ENCODE measurements at places on chromosomes 16 and 17.

- DNase-seq = no peak
These were observed 126.5 kb upstream of the CORO6 start for GRCh38 chr17:29749045-29749825.

DNA sequence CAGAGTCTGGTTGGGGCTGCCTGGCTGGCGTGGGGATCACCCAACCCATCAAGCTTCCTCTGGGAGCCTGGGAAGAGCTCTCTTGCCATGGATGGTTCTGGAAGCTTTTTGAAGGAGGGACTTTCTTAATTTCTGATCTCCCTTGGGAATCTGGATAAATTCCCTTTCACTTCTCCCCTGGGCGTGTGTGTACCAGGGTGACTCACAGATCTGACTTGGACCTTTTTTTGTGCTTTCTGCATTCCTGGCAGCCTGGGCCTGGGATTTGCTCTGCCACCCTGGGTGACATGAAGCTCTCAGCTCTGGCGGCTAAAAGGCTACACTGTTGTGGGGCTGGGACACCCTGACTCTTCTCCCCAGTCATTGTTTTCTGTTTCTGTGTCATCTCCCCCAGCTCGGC is 70.1 kb downstream of the ABCC1 start:
- no peak for DNase-seq

- DNase-seq = no peak
These were observed 196.4 kb upstream of the IRX3 start for GRCh38 chr16:54482892-54483574.

GRCh38 chr17:19309701-19310100 is 52.8 kb downstream of the B9D1 start:
- DNase-seq = peak; percentile 42

DNA sequence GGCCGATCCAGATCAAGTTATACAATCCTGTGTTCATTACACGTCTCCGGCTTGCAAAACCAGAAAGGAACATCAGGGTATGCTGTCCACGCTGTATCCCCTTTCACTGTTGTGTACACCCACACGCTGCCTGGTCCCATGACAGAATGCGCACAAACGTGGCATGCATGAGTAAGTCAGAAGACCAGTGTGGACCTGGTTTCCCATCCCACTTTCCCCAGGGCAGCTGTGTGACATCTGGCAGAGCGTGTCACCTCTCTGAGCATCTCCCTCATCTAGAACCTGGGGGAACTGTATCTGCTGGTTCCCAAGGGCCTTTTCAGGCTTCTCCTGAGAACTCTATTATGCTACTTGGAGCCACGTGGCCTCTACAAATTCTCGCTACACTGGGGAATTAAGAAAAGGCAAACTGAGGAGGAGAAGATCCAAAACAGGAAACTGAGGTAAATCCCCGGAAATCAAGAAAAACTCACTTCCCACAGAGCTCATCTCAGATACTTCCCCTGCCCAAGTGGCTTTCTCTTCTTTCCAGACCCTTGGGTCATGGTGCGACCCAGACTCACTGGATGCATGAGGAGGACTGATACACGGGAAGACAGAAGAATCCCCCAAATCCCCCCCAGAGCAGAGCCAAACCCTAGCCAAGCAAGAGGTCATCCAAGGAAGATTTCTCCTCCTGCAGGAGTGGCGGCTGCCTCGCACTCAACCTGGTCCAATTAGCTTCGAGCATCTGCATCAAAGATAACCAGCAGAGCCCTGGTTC is 139.3 kb downstream of the GAS7 start:
- DNase-seq = no peak

GRCh38 chr17:2034157-2034556 is 4.2 kb downstream of the DPH1 start:
- DNase-seq = no peak

GRCh38 chr17:10050597-10051101 is 145.6 kb upstream of the RCVRN start:
- DNase-seq = no peak

- DNase-seq = no peak
These were observed 532.9 kb downstream of the MAF start for GRCh38 chr16:79067600-79067999.

DNA sequence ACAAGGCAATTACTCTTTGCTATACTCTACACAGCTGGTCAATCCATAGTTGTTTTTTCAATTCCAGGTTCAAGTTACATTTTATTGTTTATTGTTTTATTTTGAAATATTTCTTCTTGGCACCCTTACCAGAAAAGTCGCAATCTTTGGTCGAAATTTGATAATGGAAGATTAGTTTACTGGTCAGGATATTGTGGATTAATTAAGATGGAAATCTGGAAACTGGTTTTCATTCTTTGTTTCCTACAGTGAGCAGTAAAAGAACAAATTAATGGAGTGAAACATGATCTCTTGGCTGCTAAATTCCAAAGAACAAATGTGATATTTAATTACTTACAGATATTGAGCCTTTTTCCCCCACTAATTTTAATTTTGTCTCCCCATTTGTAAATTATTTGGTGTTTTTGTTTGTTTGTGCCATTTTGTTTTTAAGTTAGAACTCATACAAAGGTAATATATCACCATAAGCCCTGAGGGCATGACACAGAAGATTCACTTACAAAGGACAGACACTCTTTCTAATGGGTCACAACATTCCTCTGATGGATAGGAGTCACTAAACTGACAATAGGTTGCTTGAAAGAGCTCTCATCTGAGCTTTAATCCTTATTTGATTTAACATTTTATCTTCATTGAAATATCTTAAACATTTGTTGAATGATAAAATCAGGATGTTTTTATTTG is 700.2 kb downstream of the KCNJ2 start:
- no peak for DNase-seq

DNA sequence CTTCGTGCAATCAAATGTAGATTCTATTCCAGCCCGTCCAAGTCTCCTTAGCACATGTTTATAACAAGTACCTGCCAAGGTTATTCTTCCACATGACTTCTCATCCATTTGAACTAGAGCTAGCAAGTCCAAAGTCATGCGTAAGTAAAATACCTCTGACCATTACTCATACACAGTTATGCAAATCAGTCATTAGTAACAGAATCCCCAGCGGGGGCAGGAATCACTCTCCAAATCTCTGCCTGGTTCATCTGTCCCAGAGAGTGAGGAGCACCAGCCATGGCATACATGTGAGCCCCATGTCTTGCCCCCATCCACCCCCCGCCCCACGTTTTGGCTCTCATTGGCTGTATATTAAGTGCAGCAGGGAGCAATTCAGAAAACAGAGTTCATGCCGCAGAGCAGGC is 27.7 kb downstream of the SRL start:
- DNase-seq = no peak

- no peak for DNase-seq
These were observed 190.1 kb downstream of the C16orf78 start for GRCh38 chr16:49563666-49564065.

DNA sequence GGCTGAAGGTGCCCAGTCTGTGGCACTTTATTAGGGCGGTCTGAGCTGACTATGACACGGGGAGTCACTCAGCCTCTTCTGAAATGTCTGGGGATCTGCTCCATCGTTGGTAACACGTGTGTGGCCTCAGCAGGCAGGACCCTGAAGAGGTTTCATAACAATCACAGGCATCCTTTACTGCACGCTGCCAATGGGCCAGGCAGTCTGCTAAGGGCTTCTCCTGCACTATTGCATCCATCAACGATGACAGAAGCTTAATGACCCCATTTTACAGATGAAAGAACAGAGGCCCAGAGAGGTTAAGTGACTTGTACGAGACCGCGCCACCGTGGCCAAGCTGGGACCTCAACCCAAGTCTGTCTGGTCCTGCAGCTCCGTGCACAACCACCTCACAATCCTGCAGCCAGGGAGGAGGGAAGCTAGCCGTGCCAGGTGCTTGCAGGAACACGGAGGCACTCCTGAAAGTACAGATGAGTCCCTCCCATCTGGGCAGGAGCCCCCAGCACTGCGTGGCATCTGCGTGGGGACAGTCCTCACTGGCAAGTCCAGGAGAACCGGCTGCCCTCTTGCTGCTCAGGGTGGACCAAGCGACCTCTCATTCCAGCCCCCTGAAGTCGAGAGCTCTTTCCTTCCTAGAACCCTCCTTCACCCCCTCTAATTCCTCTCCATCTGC is 40.0 kb downstream of the RPH3AL start:
- no peak for DNase-seq

DNA sequence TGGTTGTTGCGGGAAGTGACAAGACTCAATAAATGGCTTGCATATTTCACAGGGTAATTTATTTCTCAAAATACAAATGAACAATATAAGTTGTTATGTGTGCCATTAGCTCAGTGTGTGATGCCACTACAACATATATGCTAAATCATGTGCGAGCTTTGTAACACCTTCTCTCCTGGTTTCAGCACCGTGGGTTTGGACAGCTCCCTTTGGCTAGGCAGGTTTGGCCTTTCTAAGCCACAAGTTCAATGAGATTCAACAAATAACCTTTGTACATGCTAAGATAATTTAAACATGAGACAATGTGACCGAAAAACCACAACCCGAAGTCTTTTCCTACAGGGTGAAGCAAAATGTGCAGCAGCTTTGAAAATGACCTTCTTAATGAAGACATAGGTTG is 563.9 kb downstream of the TMEM114 start:
- DNase-seq = no peak

DNA sequence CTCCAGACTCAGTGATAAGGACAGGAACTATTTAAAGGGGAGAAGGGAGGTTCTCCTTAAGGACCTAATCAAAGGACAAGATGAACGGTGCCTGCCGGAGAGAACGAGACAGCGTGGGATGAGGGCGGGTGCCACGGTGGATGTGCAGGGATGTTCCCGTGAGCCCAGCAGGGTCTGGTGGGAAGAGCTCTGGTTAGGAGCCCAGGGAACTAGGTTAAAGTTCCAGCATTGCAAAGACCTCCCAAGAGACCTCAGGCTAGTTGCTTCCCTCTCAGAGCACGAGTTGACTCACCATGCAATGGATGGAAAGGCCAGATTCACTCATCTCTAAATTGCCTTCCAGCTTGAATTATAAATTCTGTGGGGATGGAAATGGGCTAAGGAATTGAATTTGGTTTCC is 14.7 kb downstream of the CCR7 start:
- DNase-seq = peak; percentile 25

GRCh38 chr17:17440938-17441675 is 35.7 kb upstream of the MED9 start:
- no peak for DNase-seq

DNA sequence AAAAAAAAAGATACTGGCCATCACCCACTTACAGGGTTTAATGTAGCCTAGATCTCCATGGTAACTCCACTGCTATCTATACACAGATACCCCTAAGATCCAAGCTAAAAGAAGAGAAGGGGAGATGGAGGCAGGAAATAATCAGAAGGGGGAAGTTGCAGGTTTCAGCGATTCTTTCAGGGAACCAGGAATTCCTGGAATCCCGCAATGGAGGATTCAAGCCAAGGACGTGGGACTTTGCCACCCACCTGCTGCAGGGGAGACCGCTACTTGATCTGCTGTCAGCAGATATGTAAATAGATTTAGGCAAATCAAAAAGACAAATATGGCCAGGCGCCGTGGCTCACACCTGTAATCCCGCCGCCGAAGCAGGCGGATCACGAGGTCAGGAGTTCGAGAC is 121.1 kb downstream of the AIPL1 start:
- DNase-seq = no peak

DNA sequence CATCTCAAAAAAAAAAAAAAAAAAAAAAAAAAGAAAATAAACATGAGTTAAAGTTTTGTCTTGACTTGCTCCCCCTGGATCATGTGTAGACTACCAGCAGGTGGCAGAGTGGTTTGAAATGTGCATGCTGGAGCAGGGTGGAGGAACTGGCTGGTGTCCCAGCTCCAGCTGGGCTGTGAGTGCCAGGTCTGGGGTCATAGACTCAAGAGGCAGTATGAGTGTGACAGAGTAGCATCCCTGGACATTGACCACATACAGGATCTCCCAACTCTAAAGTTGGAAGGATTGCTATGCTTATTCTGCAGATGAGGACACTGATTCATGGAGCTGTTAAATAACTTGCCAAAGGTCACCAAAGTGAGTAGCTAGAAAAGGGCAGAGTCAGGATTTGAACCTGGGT is 198.0 kb upstream of the MPHOSPH6 start:
- peak; percentile 55 for DNase-seq

GRCh38 chr17:77151186-77151585 is 10.4 kb downstream of the SEC14L1 start:
- DNase-seq = no peak

GRCh38 chr17:67171560-67171959 is 73.4 kb downstream of the HELZ start:
- DNase-seq = no peak

DNA sequence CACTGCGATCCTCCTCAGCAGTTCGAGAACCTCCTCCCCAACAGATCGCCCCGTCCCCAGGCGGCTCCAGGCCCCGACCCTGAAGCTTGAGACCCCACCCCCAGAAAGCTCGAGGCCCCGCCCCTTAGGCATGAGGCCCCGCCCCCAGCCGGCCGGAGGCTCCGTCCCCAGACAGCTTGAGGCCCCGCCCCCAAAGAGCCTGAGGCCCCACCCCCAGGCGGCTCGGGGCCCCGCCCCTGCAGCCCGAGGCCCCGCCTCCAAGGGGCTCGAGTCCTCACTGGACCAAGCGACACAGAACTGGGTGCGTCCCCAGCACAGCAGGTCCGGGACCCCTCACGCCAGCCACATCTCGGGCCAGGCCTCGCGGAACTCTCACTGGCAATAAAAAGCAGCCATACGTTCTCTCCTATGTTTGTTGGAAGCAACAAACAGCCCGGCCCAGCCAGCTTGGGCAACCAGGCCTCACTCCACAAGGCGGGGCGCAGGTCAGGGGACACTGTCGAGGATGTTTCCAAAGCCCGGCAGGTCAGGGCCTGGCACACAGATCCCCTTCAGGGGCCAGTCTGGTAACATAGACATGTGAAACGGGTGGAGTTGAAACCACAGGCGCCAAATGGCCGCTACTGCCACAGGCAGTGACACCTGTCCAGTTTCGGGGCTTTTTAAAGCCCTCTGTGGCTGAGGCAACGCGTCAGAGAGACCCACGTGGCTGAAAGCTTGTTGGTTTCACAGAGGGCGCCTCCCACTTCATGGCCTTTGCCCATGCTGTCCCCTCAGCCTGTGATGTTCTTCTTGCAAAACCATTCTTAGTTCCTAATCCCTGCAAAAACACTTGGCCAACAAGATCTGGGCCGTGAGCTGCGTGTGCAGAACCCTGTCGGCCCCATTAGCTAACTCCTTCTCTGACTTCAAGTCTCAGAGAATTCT is 224.2 kb downstream of the PARN start:
- no peak for DNase-seq

GRCh38 chr17:28573521-28573920 is 2.2 kb upstream of the PIGS start:
- no peak for DNase-seq

DNA sequence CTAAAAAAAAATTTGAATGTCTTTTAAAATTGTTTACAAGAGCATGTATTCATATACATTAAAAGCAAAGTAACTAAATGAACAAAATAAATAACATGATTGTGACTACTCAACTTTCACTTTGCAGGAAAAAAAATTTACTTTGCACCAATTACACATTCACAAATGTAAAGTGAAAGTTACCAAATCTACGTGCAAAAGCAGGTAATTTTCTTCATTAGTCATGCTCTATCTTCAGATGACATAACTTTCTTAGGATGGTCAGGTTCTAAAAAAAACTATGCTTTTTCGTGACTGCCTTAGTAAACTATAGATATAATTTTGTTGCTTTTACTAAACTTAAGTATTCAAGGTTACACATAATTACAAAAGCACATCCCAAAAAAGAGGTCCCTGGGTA is 17.0 kb upstream of the ABCA10 start:
- DNase-seq = no peak

GRCh38 chr17:34075076-34075475 is 180.0 kb upstream of the CCL2 start:
- no peak for DNase-seq

GRCh38 chr17:71802663-71803062 is 318.2 kb upstream of the SOX9 start:
- no peak for DNase-seq

GRCh38 chr16:84854759-84855158 is 35.0 kb downstream of the CRISPLD2 start:
- DNase-seq = no peak
